ENCODE measurements at places on chromosomes 13 and 19.

GRCh38 chr19:4970558-4971423 is 1.9 kb downstream of the KDM4B start:
- DNase-seq = no peak

GRCh38 chr19:31817971-31818797 is 468.9 kb upstream of the TSHZ3 start:
- no peak for DNase-seq

DNA sequence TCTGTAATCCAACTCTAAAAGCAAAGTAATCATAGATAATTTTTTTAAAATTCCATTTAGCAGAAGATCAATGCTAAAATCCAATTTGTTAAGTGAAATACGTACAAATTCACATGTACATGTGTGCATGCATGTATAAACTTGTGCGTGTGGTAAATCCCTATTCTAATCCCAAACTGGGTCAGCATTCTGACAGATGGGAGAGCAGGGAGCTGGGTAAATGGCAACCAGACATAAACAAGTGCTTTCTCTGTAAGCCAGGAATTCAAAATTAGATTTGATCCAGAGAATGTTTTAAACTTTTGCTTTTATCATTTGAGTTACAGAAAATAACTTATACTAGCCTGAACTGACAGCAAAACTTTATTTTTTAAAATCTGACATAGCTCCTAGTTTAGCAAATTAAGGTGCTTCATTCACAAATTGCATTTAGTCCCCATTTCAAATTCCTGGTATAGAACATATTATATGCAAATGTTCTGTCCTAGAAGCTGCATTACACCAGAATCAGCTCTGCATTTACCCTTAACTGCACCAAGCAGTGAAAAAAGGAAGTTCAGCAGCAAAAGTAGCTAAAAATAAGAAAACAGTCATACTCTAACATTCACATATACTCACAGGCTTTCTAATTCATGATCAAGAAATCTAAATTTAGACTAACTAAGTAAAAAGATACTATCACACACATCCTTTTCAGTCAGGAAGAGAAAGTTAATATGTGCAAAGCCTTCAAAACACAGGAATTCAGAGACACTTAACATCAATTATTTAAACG is 32.6 kb downstream of the UBL3 start:
- DNase-seq = peak; percentile 15

- no peak for DNase-seq
Observed at GRCh38 chr19:54352041-54352440, 12.7 kb downstream of the LAIR1 start.

- DNase-seq = no peak
Observed at GRCh38 chr13:89214185-89214584, 1543.0 kb downstream of the SLITRK5 start.

GRCh38 chr13:90455823-90456222 is 891.7 kb upstream of the MIR17HG start:
- no peak for DNase-seq

DNA sequence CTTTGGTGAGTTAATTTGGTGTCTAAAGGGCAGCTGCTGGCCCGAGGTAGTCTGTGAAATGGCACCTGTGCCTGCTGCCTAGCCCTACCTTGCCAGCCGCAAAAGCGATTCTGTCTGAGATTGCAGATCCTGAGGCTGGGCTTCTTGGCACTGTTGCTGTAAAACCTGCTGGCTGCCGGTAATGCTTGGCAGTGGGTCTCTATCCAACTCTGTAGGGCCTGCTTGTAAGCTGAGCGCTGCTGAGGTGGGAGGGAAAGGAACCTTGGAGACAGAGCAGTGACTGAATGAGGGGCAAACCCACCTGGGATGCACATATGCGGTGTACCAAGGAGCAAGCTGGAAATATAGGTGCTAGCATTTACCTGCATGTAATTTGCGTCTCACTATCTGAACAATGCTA is 11.7 kb downstream of the LCP1 start:
- no peak for DNase-seq

- no peak for DNase-seq
Observed at GRCh38 chr19:2343289-2343982, 15.0 kb downstream of the SPPL2B start.

DNA sequence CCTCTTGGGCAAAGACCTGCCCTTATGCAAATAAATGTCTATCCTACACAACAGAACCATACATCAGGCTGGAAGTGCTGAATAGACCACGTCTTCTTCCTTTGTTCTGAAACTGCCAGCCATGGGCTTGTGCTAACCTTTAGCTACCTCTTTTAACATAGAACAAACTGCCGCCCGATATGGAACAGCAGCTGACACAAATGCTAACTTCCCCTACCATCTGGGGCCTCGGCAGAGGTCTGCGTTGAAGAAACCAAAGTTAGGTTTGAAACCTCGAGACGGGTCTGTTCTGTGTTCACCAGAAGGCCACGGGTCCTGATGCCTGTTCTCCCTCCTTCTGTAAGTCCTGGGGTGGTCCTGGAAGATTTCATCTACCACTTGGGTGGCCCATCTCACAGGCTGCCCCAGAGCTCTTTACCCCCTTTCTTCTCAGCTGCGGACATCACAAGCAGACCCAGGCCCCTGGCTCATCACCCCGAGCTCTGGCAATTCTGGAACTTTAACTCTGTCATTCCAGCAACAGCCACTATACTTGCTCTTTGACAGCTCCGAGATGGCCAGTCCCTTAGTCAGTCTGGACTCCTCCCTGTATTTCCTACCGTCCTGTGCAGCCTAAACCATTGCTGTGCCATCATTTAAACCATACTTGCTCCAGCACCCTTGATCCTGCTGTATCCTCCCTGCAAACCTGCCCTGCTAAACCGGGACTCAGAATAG is 146.7 kb downstream of the USP12 start:
- no peak for DNase-seq

- no peak for DNase-seq
Observed at GRCh38 chr13:70253834-70254233, 145.6 kb upstream of the KLHL1 start.

DNA sequence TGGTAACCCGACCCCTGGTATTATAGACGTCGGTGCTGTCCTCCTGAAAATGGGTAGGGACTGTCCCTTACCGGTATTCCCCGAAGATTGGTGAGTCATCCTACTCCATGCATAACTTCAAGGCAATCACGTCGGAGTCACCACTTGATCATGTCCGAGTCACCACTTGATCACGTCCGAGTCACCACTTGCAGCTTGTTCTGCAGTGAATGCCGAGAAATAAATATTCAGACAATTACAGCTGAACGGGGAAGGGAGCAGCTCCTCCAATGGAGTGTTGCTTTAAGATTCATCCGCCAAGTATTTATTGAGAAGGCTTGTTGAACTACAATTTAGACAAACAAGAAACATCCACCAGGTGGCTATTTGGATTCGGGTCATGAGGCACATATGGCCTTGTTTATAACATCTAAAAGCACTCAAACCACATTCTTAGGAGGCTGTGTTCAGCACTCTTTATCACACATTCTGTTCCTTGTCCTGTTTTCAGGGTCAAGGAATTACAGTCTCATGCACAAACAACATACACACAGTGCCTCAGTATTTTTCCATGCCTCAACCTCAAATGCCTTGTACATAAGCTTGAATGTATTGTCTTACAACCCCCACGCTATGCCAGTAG is 43.1 kb downstream of the ZNF726 start:
- no peak for DNase-seq

GRCh38 chr13:92510416-92510815 is 716.2 kb upstream of the GPC6 start:
- DNase-seq = no peak

DNA sequence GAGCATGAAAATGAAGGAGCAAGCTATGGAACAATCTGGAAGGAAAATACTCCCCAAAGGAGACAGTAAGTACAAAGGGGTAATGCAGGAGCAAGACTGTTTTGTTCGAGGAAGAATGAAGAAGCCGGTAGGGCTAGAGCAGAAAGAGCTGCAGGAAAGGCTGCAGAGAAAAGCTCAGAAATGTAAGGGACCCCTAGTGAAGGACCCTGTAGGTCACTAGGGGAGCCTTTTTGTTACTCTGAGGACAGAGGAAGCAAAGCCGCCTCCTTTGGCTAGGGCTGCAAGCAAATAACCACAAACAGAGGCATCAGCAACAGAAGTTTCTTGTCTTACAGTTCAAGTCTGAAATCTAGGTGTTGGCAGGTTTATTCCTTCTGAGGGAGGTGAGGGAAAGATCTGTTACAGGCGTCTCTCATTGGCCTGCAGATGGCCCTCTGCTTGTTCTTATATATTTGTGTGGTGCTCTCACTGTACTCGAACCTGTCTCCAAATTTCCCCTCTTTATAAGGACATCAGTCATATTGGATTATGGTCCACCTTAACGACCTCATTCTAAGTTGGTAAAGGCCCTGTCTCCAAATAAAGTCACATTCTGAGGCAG is 362.3 kb downstream of the COG6 start:
- DNase-seq = no peak

- DNase-seq = peak; percentile 68
Observed at GRCh38 chr13:44698066-44698465, 121.9 kb upstream of the TSC22D1 start.

DNA sequence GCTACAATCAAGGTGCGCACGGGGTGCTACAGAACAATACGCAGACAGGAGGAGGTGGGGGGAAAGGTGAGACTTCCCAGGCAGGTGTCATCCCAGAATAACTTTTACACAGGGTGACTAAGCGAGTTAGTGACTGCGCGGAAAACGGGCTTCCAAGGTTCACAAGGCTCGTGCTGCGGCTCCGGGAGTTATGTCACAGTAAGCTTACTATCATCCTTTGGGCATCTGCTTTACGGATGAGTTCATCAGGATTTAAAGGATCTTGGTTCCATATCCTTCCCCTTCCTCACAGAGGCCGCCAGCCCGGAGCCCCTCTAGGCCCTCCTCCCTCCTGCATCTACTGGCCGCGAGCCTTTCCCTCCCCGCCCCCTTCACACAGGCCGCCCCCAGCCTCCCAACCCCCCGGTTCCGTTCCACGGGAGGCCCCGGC is 474 bp upstream of the IFT88 start:
- DNase-seq = no peak

GRCh38 chr19:54391589-54392061 is 23.6 kb upstream of the TTYH1 start:
- DNase-seq = no peak

GRCh38 chr19:10817291-10818038 is 18.5 kb downstream of the TMED1 start:
- no peak for DNase-seq

DNA sequence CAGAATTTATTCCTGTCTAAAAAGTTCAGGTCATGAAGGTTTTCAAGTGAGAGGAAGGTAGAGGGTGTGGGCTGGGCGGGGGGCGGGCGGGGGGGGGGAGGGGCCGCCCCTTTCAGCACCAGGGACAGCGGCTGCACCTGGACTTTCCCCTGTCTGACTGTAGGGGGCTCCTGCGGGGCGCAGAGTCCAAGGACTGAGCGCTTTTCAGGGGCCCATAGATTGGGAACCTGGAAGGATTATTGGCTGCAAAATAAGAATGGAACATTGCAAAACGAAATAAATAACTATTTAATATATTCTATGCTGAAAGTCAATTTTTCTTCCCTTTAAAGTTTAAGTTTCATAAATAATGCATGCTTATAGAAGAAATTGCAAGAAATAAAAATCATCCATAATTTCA is 8.9 kb upstream of the CYP4F3 start:
- no peak for DNase-seq

- DNase-seq = no peak
Observed at GRCh38 chr13:92390217-92390616, 836.4 kb upstream of the GPC6 start.

DNA sequence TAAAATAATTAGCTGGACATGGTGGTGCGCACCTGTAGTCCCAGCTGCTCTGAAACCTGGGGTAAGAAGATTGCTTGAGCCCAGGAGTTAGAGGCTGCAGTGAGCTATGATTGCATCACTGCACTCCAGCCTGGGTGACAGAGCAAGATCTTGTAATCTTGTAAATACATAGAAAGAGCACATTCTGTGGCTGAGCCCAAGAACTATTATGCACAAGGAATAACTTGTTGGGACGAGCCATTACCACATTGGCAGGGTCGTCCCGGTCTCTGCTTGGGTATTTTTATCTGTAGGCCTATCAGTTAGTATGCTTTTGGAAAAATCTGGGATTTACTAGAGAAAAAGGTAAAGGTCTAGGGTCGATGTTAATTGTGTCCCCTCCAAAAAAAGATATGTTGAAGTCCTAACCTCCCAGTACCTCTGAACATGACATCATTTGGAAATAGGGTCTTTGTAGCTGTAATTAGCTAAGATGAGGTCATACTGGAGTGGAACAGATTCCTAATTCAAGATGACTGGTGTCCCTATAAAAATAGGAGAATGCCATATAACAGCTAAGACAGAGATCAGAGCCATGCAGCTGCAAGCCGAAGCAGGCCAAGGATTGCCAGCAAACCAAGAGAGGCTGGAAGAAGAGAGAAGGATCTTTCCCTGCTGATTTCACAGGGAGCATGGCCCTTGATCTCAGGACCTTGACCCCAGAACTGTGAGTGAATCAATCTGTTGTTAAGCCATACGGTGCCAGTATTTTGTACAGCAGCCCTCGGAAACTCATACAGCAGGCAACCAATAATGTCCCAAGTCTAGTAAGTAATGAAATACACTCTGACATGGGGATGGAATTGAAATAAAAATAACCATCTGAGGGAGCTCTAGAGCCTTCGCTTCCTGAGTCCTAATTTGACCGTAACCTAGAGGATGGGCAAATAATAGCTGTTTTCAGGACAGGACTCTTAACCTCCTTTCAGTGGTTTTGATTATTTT is 77.0 kb downstream of the TM9SF2 start:
- DNase-seq = no peak

DNA sequence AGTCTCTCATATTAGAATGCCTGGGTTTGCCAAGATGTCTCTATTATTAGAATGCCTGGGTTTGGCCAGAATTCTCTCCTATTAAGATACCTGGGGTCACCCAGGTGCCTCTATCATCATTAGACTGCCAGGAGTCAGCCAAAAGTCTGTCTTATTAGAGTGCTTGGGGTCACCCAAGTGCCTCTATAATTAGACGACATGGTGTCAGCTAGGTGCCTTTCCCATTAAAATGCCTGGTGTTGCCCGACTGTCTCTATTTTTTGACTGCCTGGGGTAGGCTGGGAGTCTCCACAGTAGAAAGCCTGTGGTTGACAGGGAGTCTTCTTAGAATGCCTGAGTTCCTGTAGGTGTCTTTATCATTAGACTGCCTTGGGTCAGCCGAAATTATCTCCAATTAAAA is 1536.6 kb downstream of the UQCRFS1 start:
- no peak for DNase-seq

GRCh38 chr13:109652531-109652930 is 133.9 kb downstream of the IRS2 start:
- no peak for DNase-seq

DNA sequence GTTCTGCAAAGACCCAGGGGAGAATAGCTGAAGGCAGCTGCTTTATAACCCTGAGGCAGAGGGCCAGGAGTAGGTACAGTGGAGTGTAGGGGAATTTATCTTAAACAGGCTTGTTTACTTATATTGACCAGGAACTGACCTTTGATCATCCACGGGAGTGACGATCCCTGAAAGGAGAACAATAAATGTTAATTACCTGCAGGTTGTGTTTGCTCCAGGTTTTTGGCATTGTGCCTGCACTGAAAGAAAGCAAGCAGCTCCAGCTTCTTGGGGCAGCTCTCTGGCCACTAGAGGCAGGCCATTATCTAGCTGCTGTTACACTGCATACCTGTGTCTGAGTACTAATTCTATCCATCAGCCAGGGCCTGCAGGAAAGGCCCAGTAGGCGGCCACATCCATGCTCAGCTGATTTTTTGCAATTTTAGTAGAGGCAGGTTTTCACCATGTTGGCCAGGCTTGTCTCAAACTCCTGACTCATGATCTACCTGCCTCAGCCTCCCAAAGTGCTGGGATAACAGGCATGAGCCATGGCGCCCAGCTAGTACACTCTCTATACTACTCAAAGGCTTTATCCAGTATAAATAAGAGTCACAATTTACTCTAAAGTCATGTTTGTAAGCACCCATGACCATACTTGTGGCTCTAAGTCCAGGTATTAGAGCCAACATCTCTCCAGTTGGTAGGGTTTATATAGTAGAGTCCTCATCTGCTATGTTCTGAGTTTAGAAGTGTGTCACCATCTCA is 8.5 kb upstream of the ZNF91 start:
- no peak for DNase-seq

Data from putamen (tissue), 1 donor.